KG1 (cell line): ENCODE measurements at places on chromosomes 1 and 21.

GRCh38 chr1:152546704-152547103 lies 19.9 kb downstream of the LCE3E start:
- DNase-seq, result no peak

- no peak for DNase-seq
Measured at GRCh38 chr1:198978523-198978922, 339.7 kb downstream of the PTPRC start.

GRCh38 chr21:37071561-37072273 lies 1.2 kb downstream of the PIGP start:
- DNase-seq, result no peak

DNA sequence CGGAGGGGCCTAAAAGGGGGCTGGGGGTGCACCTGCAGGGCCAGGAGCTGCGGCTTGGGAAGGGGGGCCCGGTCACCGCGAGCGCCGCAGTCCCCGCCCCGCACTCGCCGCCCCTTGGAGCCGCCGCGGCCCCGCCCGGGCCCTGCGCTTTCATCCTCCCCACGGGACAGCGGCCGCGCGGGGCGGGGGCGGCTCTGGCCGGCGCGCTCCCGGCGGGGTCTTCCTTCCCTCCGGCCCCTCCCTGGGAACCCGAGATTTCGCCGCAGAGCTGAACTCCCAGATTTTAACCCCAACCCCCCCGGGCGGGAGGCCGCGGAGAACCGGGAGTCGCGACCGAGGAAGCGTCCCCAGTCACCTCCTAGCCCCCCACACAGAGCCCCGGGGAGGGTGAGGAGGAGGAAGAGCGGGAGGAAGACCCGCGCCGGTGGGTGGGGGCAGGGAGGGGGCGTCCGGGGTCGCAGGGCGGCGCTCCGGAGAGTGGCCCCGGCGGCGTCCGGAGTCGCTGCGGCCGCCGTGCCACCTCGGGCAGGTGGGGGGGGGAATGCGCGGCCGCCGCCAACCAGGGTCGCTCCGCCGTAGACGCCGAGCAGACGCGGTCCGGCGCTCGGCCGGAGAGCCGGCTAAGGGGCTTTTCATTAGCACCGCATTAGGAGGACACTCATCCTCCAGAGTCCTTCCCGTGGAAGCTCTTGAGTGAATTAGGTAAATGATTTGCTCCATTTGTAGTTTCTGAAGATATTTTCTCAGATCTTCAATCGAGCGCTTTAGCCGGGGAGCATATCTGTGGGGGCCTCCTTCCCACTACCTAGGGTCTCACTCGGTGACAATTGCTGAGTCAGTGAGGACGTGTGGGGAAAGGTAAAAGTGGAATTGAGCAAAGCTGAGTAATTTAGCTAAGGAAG lies 31.6 kb upstream of the NFIA start:
- DNase-seq, result peak; percentile 9

GRCh38 chr1:212605441-212606394 lies 2.8 kb upstream of the ATF3 start:
- DNase-seq, result no peak

GRCh38 chr1:10851024-10852013 lies 54.9 kb upstream of the CASZ1 start:
- DNase-seq, result no peak

GRCh38 chr21:36470294-36470693 lies 9.6 kb downstream of the CLDN14 start:
- no peak for DNase-seq
